ENCODE measurements at places on chromosomes 11 and 22.
A peak's percentile ranks its signal among the peaks of the same experiment; 100 is the strongest.

DNA sequence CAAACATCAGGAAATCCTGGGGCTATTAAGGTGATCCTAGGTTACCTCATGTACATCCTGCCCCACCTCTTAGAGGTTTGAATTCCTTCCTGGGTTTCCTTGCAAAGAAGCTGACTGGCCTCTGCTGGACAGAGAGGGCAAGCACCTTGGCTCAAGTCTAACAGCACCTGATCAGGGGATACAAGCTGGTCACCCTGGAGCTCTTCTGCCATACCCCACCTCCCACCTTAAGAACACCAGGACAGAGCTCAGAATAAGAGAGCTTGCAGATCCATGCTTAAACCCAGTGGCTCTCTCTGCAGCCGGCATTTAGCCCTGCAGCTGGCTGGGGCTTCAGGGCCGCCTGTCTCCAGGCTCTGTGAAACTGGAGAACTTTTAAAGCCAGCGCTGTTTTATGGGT lies 386.6 kb upstream of the NARS2 start:
- DNase-seq = no peak

GRCh38 chr11:130585545-130585944 lies 137.1 kb downstream of the ADAMTS15 start:
- DNase-seq = no peak

GRCh38 chr22:22669093-22669492 lies 24.7 kb downstream of the GGTLC2 start:
- DNase-seq = peak; percentile 59

DNA sequence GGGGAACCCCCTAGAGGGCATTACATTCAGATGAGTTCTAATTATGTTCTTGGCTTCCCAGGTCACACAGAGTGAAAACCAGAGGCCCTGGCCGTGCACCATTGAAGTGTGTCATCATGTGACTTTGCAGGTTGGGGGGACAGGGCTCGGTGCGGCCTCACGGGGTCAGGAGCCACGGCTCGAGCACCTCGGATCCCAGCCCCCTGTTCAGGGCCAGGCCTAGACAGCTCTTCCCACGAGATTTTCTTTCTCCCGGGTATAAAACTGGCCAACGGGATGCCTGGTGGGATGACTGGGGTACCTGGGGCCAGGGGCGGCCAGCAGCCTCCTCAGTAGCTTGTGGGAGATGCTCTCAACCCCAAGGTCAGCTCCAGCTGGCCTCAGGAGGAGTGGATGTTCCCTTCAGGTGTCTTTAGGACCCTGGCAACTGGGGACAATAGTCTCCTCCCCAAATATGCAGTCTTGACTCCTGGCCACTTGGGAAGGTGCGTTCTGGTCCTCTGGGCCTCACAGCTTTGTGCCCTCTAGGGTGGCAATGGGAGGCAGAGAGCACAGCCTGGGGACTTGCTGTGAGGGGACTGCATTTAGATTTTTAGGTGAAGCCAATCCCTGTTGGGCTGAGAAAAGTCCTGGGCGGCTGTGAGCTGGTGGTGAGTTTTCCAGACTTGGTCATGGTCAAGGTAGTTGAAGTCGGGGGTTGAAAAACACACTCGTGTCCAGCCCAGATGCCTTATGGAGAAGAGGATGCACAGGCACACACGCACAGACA lies 95.6 kb downstream of the KCNQ1 start:
- peak; percentile 69 for DNase-seq

- DNase-seq = no peak
Observed at GRCh38 chr22:41382610-41383009, 868 bp downstream of the TEF start.

- no peak for DNase-seq
Observed at GRCh38 chr11:114026355-114026754, 33.2 kb upstream of the ZBTB16 start.

DNA sequence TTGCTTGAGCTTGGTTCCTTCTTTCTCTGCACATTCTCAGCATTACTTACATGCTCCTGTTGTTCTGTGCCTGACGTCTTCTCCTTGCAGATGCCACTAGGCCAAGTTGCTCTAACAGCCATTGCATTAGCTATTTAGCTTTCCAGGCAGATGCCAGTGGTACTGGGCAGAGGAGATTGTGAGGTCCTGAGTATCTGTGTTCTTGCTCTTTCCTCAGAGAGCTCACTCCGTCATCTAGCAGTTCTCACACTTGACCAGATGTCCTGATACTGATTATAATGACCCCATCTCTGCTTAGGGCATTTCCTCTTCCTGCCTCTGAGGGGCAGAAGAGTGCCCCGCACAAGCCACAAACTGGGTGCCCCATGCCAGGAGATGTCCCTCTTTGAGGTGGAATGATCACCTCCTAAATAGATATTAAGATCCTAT lies 30.7 kb downstream of the ARHGAP1 start:
- peak; percentile 37 for DNase-seq

DNA sequence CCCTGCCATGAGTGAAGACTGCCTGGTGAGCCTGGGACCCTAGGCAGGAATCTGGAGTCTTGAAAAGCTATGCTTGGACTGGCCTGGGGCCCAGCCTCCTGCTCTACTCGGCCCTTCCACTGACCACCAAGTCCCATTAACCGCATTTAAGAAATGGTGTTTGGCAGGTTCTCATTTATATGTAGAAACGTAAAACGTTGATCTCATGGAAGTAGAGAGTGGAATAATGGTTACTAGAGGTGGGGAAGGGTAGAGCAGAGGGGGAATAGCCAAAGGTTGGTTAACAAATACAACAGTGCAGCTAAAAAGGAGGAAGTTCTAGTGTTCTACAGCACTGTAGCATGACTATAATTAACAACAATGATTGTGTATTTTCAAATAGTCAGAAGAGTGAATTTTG lies 72.9 kb upstream of the EED start:
- no peak for DNase-seq

DNA sequence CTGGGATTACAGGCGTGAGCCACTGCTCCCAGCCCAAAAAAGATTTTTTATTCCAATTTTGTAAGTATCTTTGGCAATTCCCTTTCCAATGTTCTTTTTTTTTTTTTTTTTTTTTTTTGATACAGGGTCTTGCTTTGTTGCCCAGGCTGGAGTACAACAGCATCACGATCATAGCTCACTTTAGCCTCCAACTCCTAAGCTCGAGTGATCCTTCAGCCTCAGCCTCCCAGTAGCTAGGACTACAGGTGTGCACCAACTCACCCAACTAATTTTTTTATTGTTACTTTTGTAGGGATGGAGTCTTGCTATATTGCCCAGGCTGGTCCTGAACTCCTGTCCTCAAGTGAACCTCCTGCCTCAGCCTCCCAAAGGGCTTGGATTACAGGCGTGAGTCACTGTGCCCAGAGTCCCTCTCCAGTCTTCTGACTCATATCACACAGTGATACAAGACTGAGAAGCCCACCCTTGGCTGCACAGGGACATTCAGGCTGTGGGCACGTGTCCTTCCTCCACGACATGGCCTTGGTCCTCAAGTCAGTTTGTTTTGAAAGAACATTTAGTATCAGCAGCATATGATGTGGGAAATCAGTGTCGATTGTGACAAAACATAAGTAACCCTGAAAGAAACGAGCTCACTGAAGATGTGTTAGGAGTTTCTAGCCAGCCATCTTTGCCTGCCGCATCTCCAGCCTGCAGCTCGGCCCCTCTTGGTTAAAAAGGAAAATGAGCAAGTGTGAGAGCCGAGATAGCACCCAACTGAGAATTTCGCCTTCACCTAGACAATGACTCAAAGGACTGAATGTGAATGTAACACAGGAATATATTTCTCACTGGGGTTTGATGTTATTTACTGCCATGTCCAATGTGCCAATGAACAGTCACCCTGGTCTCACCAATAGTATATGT lies 175.5 kb downstream of the MN1 start:
- no peak for DNase-seq

GRCh38 chr22:17847360-17848078 lies 73.2 kb upstream of the BID start:
- no peak for DNase-seq

Data from mesenteric fat pad (tissue), 1 donor.